CD4-positive, alpha-beta T cell treated with Interferon gamma for 1 hour (primary cell): ENCODE measurements at places on chromosomes 5 and 9.
A peak's percentile ranks its signal among the peaks of the same experiment; 100 is the strongest.

GRCh38 chr9:120841930-120842684 is 615 bp downstream of the PSMD5 start:
- DNase-seq = no peak

DNA sequence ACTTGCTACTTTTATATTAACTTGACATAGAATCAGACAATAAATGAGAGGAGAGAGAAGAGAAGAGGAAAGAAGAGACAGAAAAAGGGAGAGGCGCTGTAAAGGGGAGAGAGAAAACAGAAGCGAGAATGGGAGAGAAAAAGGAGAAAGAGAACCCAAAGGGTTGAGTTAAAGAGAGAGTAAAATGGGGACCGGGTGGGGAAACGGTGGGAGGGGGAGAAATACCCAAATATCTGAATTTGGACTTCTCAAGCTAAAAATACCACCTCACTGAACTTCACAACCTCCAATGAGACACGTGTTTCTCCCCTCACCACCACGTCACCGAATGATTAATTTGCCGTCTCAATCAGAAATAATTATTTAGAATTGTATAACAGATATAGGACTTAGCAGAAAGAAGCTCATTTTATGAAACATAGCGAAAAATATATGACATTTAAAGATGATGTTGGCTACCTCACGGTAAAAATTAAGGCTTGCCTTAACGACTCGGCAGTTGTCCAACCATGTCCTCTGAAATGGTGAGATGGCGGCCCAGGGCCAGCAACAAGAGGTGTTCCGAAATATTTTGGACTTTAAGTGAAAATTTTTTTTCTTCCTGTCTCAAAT is 204.1 kb downstream of the MEF2C start:
- DNase-seq = no peak

- DNase-seq = no peak
Observed at GRCh38 chr5:93055971-93056370, 525.0 kb downstream of the NR2F1-AS1 start.

- DNase-seq = no peak
Observed at GRCh38 chr5:171299851-171300250, 9.2 kb upstream of the TLX3 start.

DNA sequence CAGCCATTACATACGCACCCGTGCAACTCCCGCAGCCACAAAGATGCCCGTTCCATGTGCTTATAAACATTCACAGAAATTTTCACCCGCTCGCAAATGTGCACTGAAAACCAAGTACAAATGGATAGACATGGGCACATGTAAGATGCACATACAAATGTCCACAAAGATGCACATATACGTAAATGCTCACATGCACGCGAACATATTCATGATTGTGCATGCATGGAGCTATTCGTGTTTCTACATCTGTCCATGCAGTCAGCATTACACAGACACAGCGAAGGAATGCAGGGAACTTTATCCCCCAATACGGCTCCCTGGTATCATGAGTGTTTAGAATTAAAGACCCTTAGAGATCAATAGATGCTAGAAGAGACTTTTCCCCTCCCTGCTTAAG is 58.4 kb downstream of the C9orf50 start:
- no peak for DNase-seq

DNA sequence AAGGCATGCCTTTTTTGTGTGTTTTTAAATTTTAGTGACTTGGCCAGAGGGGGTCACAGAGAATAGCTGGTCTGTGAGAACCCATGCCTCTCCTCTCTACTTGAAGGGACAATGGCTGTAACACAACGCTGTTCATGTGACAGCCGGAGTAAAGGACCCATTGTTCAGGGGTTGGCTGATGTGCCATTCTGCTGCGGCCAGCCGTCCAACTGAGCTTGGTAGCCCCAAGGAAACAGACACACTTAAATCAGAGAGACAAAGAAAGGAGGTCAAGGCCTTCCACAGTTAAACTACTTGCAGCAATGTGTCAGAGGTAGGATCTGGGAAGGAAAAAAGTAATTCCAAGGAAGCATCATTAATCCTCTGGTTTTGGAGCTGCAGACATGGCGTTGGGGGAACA is 8.1 kb downstream of the MEGF10 start:
- no peak for DNase-seq

DNA sequence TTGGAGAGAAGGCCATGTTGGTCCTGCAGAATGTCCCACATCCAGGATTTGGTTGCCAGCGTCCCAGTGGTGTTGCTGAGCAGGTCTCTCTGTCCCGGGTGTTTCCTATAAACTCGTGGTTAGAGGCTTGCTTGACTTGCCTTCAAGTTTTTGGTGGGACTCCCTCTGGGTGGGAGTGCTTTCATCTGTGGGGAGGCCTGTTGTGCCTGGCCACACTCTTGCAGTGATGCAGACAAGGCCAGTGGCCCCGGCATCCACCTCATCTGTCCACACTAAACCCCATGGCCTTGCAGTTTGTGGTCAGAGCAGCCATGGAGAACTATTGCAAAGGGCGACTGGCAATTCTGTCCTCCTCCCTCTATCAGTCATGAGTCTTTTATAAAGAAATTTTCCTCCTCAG is 71.8 kb downstream of the PHF2 start:
- no peak for DNase-seq

GRCh38 chr9:137143459-137143858 is 4.5 kb downstream of the GRIN1 start:
- no peak for DNase-seq

- DNase-seq = no peak
Observed at GRCh38 chr9:546235-546634, 295.3 kb upstream of the DMRT1 start.

DNA sequence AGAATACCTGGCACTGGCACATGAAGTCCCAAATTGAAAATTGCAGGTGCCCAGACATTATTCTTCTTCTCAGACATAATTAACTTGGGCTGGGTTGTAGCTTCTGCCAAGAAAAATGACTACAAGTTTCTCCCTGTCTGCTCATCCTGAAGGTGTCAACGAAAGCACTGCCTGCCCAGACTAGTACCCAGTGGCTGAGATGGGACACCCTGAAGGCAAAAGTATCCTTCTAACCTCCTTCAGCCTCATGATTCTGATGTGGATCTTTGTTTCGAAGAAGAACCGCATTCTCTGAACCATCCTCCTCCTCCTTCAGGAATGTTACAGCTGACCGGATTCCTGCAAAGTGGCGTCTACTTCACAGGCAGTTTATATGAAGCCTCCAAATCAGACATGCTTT is 161.1 kb upstream of the FST start:
- DNase-seq = no peak

- DNase-seq = no peak
Observed at GRCh38 chr9:128078504-128079434, 10.7 kb downstream of the SLC25A25 start.

- no peak for DNase-seq
Observed at GRCh38 chr9:110933350-110934001, 104.8 kb downstream of the LPAR1 start.

GRCh38 chr9:89790542-89791109 is 185.8 kb downstream of the GADD45G start:
- DNase-seq = no peak

DNA sequence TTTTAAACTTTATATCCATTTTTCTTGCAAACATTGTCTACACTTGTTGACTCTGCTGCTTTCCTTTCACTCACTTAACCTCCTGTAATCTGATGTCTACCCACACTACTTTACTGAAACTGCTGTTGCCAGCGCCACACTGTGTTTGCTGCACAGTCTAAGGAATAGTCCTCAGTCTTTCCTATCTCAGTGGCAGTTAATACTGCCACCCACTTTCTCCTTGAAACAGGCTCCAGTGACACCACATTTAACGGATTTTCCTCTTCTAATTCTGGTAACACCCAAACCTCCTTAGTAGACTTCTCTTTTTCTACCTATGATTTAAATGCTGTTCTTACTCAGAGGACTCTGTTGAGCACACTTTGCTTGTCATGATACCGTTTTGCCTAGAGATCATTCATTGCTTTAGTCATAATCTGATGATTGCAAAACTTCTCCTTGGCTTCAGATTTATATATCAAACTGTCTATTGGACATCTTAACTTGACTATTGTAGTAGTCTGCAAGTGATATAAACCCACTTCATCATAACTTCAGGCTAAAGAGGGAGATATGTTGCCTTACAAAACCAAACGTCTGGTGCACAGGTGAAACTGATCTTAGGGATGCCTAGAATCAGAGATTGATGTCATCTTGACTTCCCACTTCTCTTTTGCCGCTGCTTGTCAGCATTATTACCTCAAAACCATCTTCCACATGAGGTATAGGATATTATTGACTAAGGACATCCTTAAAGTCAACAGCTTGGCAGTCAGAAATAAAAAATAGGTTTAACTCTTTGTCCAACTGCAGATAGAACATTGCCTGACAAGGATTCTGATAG is 94.1 kb downstream of the CDC42SE2 start:
- no peak for DNase-seq

DNA sequence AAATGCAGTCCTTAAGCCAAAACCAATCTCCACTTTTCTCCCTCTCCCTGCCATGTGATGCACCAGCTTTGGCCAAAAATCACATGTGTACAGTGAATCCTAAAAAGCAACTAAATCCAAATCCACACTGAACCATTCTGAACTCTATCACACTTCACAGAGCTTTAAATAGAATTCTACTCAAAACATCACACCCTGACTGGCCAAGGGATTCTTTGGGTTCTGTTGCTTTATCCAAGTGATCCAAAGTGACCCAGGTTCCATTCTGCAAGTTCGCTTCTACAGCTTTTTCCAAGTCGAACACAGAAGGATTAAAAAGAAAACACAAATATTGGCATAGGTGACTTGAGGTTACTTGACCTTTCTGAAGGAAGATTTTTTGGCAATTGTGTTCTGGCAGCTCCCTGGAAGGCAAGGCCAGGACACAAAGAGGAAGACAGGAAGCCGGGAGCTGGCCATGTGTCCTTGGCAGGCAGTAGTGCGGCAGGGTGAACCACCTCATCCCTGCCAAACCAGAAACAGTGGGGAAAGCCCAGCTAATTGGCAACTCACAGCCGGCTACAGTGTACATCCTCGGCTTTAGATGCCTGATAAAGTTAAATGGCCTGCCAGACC is 115.0 kb downstream of the NFIB start:
- DNase-seq = no peak

DNA sequence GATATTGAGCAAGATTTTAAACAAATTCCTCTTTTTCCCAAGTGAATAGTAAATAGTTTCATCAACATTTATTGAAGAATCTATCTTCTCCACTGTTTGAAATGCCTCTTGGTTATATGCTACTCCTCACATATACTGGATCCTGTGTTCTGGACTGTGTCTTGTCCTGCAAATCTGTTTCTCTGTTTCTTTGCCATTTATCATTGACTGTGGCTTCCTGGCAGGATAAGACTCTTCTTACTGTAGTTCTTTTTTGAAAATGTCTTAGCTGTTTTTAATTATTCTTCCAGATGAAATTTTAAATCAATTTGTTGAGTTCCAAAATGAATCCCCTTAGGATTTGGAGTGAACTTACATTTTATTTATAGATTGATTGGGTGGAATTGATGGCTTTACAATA is 27.8 kb downstream of the RALGPS1 start:
- DNase-seq = no peak

- no peak for DNase-seq
Observed at GRCh38 chr5:116876240-116876840, 301.7 kb upstream of the SEMA6A start.

DNA sequence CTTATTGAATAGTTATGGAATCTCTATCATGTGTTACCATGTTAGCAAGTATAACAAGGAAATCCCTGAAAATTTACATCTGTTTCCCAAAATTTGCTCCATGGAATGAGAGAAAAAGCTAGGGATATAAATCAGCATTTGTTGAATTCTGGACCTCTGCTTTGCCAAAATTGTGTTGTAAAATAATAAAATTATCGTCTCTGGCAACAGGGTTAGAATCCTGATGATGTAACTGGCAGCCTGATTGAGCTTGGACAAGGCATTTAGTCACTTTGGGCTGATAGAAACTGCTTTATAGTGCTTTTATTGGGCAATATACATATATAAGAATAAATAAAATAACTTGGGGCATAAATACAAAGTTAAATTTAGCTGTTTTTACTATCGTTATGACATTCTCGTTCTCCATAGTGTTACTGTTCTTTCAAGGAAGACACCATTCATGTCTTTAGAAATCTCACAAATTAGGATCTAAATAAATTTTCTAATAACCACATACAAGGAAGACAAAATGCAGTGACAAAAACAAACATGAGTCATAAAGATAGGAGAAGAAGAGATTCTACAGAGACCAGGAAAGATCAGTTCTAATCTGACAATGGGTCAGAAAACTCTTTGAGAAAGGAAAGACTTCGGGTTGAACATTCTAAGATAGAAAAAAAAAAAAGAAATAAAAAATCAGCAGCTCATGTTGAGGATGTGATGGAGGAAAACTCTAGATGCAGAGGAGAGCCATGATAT is 145.0 kb upstream of the CDH10 start:
- DNase-seq = no peak

- no peak for DNase-seq
Observed at GRCh38 chr9:105438141-105438806, 9.6 kb upstream of the FSD1L start.

GRCh38 chr5:141560725-141561483 is 57.9 kb downstream of the DIAPH1 start:
- no peak for DNase-seq

DNA sequence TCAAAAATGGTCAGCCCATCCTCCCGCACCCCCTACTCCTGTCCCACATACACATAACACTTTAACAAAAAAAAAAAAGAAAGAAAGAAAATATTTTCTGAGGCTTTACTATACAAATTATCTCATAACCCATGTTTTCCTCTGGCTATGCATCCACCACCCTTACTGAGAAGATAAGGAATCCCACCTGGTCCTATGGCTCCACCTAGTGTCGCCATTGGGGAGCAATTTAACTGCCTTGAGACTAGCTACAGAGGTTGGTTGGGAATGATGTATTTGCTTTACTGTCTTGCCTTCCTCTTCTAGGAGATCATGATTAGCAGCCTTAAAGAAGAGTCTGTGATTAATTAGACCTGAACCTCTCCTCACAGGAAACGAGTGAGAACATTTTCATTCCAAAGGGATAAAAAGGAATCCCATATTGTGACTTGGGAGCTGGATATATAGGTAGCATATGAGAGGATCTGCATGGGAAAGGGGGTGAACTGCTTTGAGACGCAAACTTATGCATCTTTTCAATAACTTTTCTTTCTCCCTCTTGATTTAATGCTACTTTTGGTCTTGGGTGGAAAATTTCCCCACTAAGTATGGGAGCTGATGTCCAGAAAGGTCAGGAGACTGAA is 77.7 kb upstream of the SELENOP start:
- peak; percentile 53 for DNase-seq

DNA sequence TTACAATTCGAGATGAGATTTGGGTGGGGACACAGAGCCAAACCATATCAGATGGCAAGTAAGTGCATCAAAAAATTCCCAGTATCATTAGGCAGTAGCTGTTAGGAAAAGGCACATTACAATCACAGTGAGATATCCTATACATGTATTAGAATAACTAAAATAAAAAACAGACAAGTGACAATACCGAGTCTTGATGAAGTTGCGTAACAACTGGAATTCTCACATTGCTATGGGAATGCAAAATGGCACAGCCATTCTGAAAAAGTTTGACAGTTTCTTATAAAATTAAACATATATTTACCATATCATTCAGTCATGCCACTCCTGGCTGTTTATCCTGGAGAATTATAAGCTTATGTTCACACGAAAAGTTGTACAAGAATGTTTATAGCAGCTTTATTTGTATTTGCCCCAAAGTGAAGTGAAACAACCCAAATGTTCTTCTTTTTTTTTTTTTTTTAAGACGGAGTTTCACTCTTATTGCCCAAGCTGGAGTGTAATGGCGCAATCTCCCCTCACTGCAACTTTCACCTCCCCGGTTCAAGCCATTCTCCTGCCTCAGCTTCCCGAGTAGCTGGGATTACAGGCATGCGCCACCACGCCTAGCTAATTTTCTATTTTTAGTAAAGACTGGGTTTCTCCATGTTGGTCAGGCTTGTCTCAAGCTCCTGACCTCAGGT is 93.1 kb upstream of the TLE1 start:
- DNase-seq = no peak
